WTC11 (cell line): ENCODE measurements at places on chromosomes 12 and 14. TPM values are rescaled to one million over a fixed set of nuclear protein-coding genes. Genes with fewer than 3 reads are reported as not detected.

GRCh38 chr14:100287202-100287997 is 18.8 kb downstream of the SLC25A29 start:
- peak overlapping the region; percentile 87 for H3K27ac ChIP-seq
- H3K4me3 ChIP-seq: no peak overlapping the region
- H3K4me1 ChIP-seq: peaks cover 35% of the 10 kb centered on the region
- H3K27me3 ChIP-seq: no peaks in the 10 kb centered on the region
- DNase-seq: peak; percentile 12

GRCh38 chr14:78592616-78593219 is 422.5 kb downstream of the NRXN3 start:
- H3K27ac ChIP-seq: no peak overlapping the region
- H3K4me1 ChIP-seq: no peaks in the 10 kb centered on the region; the same call in 1 of the 2 replicates
- H3K4me3 ChIP-seq: no peak overlapping the region
- H3K36me3 ChIP-seq: no peaks in the 10 kb centered on the region

GRCh38 chr12:91562476-91562875 is 379.9 kb upstream of the DCN start:
- DNase-seq: no peak
- H3K27me3 ChIP-seq: no peaks in the 10 kb centered on the region
- no peak overlapping the region for H3K4me3 ChIP-seq
- H3K36me3 ChIP-seq: no peaks in the 10 kb centered on the region
- peaks cover 8% of the 10 kb centered on the region for H3K4me1 ChIP-seq
- H3K27ac ChIP-seq: no peak overlapping the region

DNA sequence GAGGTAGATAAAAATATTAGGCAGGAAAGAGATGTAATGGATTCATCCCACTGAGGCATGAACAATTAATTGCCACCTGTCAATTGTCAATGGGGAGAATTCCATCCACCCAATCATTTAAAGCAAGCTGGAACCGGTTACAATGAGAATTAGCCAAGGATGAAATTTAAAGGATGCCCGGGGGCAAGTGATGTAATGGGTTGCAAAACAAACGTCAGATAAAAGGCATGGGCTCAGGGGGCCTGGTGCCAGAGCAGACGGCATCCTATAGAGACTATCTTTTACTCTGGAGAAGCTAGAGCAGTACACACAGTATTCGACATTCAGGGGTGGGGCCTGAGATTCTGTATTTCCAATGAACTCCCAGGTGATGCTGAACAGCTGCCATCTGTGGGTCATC is 80.5 kb upstream of the ZFP36L1 start:
- no peak overlapping the region for H3K4me3 ChIP-seq
- no peak for DNase-seq
- peak overlapping the region; percentile 14; the same call in 1 of the 2 replicates for H3K27ac ChIP-seq

DNA sequence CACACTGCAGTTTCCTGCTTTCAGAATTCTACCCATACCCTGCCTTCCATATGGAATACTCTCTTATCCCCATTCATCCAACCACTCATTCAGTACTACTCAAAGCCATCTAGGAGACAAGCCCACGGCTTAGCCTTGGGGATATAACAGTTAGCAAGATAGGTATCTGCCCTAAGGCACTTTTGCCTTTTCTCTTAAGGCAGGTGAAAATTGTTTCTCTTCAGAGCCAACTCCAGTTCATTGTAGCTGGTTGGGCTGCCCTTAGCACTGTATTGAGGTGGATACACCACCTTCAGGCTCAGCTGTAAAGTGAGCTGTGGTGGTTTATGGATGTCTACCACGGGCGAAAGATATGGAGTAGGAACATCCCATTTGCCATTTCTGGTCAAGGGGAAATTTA is 729.7 kb upstream of the TBX3 start:
- no peaks in the 10 kb centered on the region for H3K36me3 ChIP-seq
- H3K4me3 ChIP-seq: no peak overlapping the region
- DNase-seq: no peak
- no peaks in the 10 kb centered on the region; the same call in 1 of the 2 replicates for H3K27me3 ChIP-seq
- 0 out of 2 replicates have a peak overlapping the region, but pooled peaks have one; percentile 14 for H3K27ac ChIP-seq

DNA sequence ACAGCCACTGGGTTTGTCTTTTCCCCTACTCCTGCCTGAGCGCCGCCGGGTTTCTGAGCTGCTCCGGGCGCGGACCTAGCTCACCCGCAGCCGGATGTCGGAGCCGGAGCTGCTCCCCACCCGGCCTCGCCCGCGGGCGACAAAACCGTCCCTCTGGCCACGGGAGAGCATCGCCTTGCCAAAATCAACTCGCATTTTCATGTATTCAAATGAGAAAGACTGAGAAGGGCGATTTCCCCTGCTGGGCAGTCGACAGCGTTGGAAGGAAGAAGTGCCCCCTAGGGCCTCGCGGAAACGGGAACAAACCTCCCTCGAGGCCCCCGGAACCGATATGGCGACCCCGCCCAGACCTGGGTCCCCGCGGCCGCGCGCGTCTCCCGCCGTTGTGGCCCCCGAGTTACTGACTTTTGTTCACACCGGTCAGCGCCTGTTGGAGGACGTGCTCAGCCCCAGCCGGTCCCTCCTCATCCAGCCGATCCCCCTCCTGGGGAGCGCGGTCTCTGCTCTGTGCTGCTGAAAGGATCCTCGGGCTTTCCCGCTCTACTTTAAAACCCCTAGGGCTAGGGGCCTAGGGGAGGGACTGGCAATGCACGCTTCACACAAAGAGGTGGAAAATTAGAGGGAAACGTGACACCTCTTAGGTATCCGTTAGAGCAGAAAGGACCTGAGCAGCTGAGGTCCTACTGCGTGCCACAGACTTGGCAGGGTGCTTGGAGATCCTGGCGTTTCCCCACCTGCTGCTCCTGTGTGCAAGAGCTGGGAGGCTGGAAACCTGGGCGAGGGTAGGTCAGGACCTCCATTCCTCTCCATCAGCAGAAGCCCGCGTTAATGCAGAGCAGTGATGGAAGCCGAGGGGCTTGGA is 4.3 kb downstream of the TTC6 start:
- H3K4me3 ChIP-seq: peak overlapping the region; percentile 69
- no peak overlapping the region for H3K27ac ChIP-seq
- DNase-seq: peak; percentile 58
- H3K36me3 ChIP-seq: no peaks in the 10 kb centered on the region

DNA sequence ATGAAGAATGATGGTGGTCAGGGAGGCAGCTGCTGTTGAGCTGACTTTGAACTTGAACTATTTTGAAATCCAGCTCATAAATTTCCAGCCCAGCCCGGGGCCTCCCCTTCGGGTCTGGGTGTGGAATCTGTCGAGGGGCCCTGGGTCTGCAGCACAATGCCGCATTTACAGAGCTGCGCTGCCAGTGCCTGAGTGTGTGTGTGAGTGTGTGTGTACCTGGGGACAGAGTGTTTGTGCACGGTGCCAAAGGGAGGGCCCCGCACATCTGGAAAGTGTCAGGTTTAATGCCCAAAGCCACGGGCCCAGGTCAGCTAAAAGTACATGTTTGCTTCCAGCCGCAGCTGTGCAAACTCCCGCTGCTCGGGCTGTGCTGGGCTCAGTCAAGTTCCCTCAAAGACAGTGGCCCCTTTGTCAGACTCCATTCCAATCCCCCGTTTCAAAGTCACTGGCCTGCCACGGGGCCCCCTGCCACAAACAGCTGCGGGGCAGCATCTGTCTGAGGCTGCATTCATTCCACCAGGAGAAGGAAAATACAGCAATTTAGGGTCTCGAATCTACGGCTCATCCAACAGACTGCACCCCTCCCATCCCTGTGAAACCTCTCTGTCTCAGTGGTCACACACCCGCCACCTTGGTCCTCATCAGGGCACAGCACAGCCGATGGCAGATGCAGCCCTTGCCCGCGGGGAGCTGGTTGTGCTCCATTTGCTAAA is 16.3 kb upstream of the RFLNA start:
- H3K4me3 ChIP-seq: no peak overlapping the region
- H3K27me3 ChIP-seq: peaks cover 18% of the 10 kb centered on the region
- no peak overlapping the region; the same call in 1 of the 2 replicates for H3K27ac ChIP-seq
- peaks cover 29% of the 10 kb centered on the region for H3K4me1 ChIP-seq
- DNase-seq: no peak

DNA sequence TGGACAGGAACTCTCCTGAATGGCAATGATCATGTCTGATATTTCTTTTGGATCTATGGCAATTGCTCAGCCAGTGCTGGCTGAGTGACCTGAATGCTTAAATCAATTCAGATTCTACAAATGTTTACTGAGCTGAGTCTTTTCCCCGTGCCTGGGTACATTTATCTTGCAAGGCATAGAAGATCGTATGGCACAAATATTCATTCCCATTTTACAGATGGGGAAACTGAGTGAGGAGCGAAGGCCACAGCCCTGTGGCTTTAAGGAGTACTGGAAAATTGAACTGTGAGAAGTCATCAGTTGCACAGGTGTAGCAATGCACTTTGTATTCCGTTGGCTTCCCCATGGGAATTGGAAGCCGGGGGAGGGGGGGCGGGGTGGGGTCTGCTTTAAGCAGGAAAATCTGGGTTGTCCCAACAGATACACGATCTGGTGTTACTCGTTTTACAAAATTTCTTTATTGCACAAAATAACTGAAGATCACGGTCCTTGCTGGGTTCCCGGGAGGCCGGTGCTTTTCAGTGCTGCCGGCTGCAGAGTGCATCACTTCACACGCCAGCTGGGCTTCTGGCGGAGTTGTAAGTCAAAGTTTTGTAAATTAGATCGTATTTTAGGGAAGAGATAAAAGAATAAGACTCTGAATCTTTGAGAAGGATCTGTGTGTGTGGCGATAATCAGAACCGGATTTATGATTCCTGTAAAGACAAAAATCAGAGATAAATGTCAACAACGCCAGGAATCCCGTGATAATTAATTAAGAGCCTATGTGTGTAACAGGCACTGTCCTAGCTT is 75.0 kb upstream of the MAP1LC3B2 start:
- no peak for DNase-seq
- no peaks in the 10 kb centered on the region; the same call in 1 of the 2 replicates for H3K27me3 ChIP-seq
- H3K4me1 ChIP-seq: peaks cover 5% of the 10 kb centered on the region; the same call in 1 of the 2 replicates
- H3K4me3 ChIP-seq: no peak overlapping the region
- no peak overlapping the region for H3K27ac ChIP-seq
- no peaks in the 10 kb centered on the region for H3K36me3 ChIP-seq

GRCh38 chr14:38189930-38190726 is 17.6 kb upstream of the SSTR1 start:
- peaks cover 7% of the 10 kb centered on the region; the same call in 1 of the 2 replicates for H3K27me3 ChIP-seq
- DNase-seq: no peak
- H3K27ac ChIP-seq: peak overlapping the region; percentile 94
- peak overlapping the region; percentile 99 for H3K4me3 ChIP-seq
- peaks cover 59% of the 10 kb centered on the region for H3K4me1 ChIP-seq

SOS2 gene
- total RNA-seq: 9.1 to 11.0 TPM (median 9.6 TPM) in 3 replicates

GRCh38 chr12:57628280-57629191 is 4.5 kb downstream of the B4GALNT1 start:
- H3K27me3 ChIP-seq: peaks cover 98% of the 10 kb centered on the region
- peak overlapping the region; percentile 64 for H3K4me3 ChIP-seq
- no peak for DNase-seq
- peaks cover 21% of the 10 kb centered on the region for H3K4me1 ChIP-seq

DNA sequence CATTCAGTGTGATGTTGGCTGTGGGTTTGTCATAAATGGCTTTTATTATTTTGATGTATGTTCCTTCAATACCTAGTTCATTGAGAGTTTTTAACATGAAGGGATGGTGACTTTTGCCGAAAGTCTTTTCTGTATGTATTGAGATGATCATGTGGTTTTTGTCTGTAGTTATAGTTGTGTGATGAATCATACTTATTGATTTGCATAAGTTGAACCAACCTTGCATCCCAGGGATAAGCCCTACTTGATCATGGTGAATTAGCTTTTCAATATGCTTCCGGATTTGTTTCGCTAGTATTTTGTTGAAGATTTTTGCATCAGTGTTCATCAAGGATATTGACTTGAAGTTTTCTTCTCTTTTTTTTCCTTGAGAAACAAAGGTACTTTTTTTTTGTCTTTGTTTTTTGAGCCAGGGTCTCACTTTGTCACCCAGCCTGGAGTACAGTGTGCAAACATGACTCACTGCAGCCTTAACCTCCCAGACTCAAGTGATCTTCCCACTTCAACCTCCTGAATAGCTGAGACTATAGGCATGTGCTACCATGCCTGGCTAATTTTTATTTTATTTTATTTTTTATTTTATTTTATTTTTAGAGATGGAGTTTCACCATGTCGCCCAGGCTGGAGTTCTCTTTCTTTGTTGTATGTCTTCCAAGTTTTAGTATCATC is 121.3 kb downstream of the FUT8 start:
- no peak for DNase-seq
- H3K27me3 ChIP-seq: no peaks in the 10 kb centered on the region
- no peak overlapping the region for H3K4me3 ChIP-seq
- peaks cover 9% of the 10 kb centered on the region for H3K36me3 ChIP-seq

MYF5 gene
- total RNA-seq: not detected in 3 replicates

GRCh38 chr14:50766338-50766886 is 64.5 kb downstream of the NIN start:
- no peak overlapping the region for H3K4me3 ChIP-seq
- DNase-seq: no peak
- no peaks in the 10 kb centered on the region for H3K27me3 ChIP-seq
- no peaks in the 10 kb centered on the region for H3K4me1 ChIP-seq
- H3K36me3 ChIP-seq: peaks cover 65% of the 10 kb centered on the region
- no peak overlapping the region; the same call in 1 of the 2 replicates for H3K27ac ChIP-seq

DNA sequence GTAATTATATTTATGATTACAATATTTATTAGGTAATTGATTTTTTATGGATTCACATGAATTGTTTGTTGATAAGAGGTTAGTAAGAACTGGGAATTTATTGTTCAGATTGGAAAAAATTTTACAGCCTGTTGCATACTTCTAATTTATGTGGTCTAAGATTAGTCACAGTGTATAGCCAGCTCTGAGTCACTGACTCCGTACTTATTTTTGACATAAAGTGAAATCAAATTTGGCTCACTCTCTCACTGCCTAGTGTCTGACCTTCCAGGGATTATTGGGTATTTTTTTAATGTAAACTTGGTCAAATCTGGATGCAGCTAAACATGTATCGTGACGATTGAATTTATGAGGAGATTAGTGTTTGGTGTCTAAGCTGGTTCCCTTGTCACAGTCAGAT is 109.3 kb downstream of the PTPRQ start:
- no peaks in the 10 kb centered on the region for H3K27me3 ChIP-seq
- H3K4me3 ChIP-seq: no peak overlapping the region
- no peak for DNase-seq
- H3K36me3 ChIP-seq: no peaks in the 10 kb centered on the region

CLEC14A gene
- 0.09 to 0.23 TPM (median 0.15 TPM) in 3 replicates for total RNA-seq

CLEC6A gene
- 0.11 to 0.20 TPM in 2 of 3 replicates, not detected in the other for total RNA-seq

CLEC1A gene
- not detected in 3 replicates for total RNA-seq

KRT82 gene
- not detected in 3 replicates for total RNA-seq

DNA sequence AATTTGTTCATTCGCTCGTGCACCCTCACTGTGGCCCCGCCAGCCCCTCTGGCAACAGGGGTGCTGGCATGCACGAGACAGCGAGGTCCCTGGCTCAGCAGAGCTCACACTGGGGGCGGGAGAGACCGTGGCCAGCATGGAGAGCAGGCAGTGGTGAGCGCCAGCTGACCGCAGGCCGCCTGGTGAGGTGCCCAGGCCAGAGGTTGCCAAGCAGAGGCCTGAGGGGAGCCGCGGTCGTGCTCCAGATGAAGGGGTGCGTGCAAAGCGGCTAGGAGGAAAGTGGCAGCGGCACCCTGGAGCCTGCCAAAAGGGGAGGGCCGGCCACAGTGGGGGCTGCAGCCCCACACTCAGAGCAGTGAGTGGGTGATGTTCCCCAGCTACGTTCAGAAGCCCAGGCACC is 56.1 kb downstream of the CDC42BPB start:
- H3K36me3 ChIP-seq: peaks cover 34% of the 10 kb centered on the region
- no peaks in the 10 kb centered on the region for H3K4me1 ChIP-seq
- no peak for DNase-seq
- no peak overlapping the region for H3K4me3 ChIP-seq
- H3K27me3 ChIP-seq: no peaks in the 10 kb centered on the region
